ENCODE measurements at places on chromosomes 6 and 20.

GRCh38 chr6:46983007-46983411 is 59.1 kb downstream of the ADGRF1 start:
- peak; percentile 22 for DNase-seq

GRCh38 chr6:98946879-98947410 is 801 bp downstream of the FBXL4 start:
- DNase-seq, result peak; percentile 17

GRCh38 chr20:47776639-47777038 is 8.6 kb downstream of the SULF2 start:
- no peak for DNase-seq

- DNase-seq, result no peak
Observed at GRCh38 chr20:62308102-62308822, 5.5 kb downstream of the ADRM1 start.

DNA sequence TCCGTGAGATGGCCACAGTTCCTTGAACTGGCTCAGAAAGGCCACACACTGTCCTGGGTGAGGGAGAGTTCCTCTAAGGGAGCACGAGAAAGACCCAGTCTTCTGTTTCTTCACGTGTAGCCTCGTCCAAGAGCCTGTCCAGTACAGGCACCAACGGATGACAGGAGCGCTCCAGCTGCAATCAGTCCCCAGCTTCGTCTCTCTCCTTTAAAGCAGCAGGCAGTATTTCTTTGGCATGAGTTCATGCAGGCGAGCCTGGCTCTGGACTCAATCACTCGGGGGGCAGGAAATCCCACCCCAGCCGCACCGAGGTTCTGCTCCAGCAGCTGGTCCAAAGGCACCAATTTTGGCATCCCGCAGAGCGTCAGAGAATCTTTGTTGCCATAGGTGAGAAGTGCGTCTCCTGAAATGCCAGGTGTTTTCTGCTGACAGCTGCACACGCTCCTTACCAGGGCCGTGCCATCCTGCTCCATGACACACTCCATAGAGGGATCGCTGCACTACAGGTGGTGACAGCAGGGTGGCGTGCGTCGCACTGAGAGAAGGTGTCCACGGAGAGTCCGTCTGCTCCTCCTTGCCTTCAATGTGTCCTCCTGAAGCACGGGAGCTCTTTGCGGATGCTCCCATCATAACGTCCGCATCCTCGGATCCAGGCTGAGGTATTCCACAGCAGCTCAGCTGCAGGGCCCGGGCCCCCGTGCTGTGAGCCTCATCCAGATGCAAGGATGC is 59.6 kb upstream of the AFDN start:
- no peak for DNase-seq

DNA sequence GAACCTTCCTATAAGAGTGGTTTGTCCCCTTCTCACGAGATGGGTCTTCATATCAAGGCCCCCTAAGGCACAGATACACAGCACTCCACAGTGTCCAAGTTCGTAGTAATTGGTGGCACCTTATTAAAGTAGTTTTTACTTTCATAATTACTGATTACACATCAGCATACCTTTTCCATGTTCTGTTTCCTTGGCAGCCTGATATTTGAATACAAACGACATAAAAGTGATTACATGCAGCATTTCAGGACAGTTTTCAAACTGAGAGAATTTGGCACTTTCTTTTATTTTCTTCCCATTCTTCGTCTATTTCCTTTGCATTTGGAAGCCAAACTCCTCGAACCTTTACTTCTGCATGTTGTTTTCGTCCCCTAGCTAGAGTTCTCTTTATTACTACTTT is 139.7 kb downstream of the MTHFD1L start:
- DNase-seq, result no peak

GRCh38 chr6:141598487-141598886 is 534.2 kb upstream of the GJE1 start:
- no peak for DNase-seq

DNA sequence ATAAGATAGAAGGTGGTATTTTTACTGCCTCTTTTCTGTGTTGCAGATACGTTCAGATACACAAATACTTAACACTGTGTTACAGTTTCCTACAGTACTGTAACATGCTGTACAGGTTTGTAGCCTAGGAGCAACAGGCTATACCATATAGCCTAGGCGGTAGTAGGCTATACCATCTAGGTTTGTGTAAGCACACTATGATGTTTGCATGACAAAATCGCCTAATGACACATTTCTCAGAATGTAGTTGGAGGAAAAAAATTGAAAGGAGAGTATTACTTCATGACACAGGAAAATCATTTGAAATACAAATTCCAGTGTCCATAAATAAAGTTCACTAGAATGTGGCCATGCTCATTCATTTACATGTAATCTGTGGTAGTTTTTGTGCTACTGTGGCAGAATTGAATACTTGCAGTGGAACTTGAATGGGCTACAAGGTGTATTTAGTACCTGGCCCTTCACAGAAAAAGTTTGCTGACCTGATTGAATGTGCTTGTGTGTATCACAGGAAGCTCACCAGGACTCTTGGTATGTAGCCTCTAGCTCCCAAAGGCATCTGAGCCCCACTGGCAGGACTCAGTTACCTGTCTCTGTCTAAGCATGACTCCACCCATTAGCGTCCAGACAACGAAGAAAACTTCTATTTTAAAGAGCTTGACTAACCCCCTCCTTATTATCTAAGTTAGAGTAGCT is 18.8 kb downstream of the TOP1 start:
- DNase-seq, result no peak

- DNase-seq, result no peak
Observed at GRCh38 chr6:163751032-163751525, 336.6 kb downstream of the QKI start.

DNA sequence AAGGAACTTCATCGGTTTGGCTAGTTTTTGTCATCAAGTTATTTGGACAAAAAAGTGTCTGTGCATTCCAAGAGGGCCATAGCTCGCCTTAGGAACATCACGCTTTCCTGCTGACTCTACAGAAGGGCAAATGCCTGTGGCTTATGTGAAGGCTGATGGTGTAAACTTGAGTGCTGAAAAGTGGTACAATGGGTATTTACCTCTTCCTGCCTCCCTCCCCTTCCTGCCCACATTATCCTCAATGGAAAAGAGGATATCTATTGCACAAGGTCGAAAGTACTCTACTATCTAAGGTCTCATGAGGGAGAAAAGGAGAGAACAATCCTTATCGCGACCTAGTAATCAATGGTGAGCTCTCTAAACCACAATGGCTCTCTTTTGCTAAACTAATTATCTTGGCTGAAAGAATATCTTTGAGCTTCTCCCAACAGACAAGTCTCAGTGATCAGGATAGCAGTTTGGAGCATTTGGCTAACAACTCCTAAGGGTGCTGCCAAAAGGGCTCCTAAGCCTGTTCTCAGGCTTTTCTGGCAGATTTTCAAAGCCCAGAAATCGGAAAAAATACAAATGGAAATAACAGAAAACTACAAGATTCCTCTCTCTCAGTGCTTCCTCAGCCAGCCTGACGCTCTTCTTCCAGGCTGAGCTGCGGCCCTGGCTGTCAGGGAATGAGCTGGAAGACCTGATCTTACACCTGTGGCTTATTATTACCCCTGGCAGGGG is 42.6 kb upstream of the ENPP1 start:
- DNase-seq, result peak; percentile 85

DNA sequence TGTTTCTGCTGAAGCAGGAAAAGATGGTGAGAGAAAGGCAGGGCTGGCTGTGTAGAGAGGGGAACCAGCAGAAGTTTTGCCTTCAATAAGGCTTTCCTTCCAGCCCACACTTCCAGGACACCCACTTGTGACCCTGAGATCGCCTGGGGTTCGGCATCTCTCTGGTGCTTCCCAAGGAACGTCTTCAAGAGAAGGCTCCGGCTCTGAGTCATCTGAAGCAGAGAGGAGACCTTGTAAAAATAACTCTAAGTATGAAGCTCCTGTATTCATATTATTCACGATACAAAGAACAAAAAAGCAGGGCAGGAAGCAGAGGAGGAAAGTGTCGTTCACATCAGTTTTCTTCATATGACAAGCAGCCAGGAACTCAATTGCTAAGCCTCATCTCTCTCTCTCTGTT is 95.4 kb upstream of the MRPS10 start:
- DNase-seq, result no peak

- DNase-seq, result no peak
Observed at GRCh38 chr6:5909721-5910120, 97.0 kb downstream of the NRN1 start.

DNA sequence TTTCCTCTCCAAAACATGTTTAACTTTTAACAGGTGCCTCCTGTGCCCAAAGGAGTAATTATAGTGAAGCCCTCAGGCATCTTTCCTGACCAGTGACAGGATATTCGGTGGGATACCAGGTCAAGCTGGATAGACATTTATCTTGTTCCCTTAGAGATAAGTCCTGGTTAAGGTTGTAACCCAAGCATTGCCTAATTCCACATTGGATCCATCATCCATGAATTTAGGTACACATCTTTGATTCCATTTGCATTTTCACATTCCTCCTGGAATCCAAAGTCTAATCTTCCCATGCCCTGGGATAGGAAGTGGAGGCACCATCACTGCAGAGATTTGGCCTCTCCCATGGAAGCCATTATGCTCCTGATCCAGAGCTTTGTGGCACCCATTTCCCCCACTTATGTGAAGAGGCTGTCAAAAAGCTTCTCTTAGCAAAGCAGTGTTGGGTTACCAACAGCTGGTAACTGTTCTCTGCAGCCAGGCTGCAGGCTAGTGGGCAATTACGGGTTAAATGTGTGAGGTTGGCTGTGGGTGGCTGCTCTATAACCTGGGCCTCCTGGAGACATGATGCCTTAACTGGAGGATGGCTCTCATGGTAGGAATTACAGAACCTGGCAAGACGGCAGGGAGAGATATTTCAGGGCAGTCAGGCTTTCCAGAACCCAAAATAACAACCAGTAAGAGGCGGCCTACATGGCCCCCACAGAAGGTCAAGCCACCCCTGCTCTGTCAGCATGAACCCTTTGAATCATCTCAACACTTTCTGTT is 96.9 kb upstream of the VGLL2 start:
- no peak for DNase-seq

DNA sequence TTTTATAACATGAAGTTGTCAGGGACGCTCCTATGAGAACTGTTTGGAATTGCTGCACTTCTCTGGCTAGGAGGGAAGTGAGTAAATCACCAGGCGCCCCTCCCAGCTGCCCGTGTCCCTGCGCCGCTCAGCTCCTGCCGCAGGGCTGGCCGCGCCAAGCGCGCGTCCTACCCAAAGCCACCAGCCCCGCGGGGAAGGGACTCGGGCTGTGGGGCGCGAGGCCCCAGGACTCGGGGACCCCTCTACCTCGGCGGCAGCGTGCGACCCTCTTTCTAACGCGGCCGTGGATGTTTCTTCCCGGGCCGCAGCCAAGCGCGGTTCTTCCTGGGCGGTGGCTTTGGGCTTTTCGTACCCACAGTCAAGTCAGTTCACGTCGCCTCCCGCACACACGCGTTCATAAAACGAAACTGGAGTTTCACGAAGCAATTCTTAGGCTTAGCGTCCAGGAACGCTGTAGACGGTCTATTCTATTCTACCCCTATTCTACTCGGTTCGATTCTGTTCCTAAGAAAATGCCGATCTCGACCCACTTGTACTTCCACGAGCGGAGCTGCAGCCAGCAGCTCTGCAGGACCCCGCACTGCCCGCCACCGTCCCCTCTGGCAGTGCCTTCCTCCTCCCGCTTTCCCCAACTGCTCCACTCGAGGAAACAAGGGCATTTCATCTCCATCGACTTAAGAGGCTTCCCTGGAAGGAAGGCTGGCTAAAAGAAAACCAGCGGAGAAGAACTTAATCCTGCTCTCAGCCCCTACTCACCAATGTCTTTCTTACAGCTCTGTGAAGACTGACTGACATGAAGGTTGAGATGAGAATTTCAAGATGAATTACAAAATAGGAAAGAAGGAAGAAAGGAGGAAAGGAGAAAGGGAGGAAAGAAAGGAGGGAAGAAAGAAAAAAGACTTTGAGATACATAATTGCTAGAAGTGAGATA is 15.4 kb downstream of the FOXC1 start:
- DNase-seq, result no peak

DNA sequence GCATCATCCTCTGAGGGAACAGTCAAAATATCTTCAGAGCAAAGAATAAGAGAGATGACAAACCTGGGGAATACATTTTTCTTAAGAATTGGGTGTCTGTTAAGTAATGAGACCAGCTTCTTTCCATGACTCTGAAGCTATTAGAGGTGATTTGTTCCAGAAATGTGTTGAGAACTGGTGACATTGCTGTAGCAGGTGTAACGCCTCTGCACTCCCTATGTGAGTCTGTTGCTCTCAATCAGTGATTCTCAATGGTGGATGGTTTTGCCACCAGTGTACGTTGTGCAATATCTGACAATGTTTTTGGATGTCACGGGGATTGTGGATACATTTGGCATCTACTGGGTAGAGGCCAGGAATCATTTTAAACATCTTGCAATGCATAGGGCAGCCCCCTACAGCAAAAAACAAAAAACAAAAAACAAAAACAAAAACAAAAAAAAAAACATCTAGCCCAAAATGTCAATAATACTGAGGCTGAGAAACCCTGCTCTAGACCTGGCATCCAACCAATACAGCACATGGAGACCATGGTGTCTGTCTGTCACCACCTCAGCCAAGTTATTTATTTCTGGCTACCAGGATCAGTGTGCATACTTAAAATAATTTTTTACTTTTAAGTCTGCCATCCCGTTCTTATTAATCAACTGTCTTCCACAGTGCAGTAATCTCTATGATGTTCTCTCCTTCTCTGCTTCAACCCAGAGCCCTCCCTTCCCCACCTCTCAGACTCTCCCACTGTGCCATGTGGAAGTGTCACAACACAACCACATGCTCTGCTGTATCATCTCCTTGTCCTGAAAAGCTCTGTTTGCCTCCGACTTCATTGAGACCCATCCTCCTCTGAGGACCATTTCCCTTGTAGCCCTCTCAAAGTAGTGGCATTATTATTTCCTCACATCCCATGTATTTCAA is 43.7 kb downstream of the KLHL32 start:
- DNase-seq, result no peak

DNA sequence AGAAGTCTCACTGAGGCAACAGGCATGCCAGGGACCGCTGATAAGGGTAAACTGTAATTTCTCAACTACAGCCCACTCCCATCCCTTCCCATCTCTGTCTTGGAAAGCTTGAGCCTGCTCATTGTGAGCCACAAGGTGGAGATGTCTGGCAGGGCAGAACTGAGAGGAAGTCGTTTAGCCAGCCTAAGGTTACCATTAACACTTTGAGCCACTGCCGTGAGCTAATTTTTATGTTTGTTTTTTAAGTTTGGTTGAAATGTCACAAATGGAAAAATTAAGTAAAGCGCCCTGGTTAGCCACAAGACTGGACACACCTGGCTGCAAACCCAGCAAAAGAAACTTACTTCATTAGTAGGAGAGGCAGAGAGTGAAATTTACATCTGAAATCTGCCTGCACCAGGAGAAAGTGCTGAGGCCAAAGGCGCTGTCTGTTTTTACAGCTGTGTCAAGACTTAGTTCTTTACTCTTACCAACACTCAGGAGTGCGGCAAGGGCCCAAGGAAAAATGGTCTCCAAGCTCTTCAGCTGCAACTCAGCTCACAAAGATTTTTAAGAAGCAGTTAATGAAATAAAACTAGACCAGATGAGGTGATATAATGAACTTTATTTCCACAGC is 50.0 kb upstream of the FAM83C start:
- peak; percentile 49 for DNase-seq

- DNase-seq, result no peak
Observed at GRCh38 chr6:157808405-157808950, 14.6 kb upstream of the SNX9 start.

GRCh38 chr6:37150314-37150713 is 19.6 kb upstream of the PIM1 start:
- DNase-seq, result no peak

- peak; percentile 89 for DNase-seq
Observed at GRCh38 chr6:16683641-16684194, 77.5 kb downstream of the ATXN1 start.
